Tibial nerve (tissue), 4 donors: ENCODE measurements at places on chromosomes 4 and X. TPM values are rescaled to one million over a fixed set of nuclear protein-coding genes. Genes with fewer than 3 reads are reported as not detected.

GRK4 gene
- total RNA-seq = 6.1 TPM

SYAP1 gene
- 20.7 TPM for total RNA-seq

MTMR1 gene
- 8.3 TPM for total RNA-seq

CHIC2 gene
- 68.7 TPM for total RNA-seq

PAGE1 gene
- not detected for total RNA-seq

TMPRSS11A gene
- total RNA-seq = not detected

KLHL13 gene
- total RNA-seq = 3.5 TPM

PCDH18 gene
- total RNA-seq = 61.3 TPM

XAGE1A gene
- not detected for total RNA-seq

PABPC5 gene
- 3.9 TPM for total RNA-seq

TRIM61 gene
- not detected for total RNA-seq

SSX2 gene
- total RNA-seq = not detected

IL15 gene
- 8.1 TPM for total RNA-seq

TDO2 gene
- total RNA-seq = not detected

RBMX2 gene
- total RNA-seq = 18.8 TPM

FMR1NB gene
- total RNA-seq = not detected

GPRIN3 gene
- total RNA-seq = 4.7 TPM

FAM9B gene
- total RNA-seq = not detected

MAP7D2 gene
- not detected for total RNA-seq

WDR44 gene
- 18.6 TPM for total RNA-seq

HNRNPH2 gene
- total RNA-seq = 39.8 TPM

BEX5 gene
- not detected for total RNA-seq

DEFB131A gene
- not detected for total RNA-seq

PAGE2 gene
- total RNA-seq = not detected

SMARCA1 gene
- total RNA-seq = 41.9 TPM

HCCS gene
- total RNA-seq = 8.6 TPM

CENPVL2 gene
- not detected for total RNA-seq

GPR34 gene
- total RNA-seq = 5.0 TPM

POU4F2 gene
- not detected for total RNA-seq

PNMA6F gene
- not detected for total RNA-seq

GAGE1 gene
- not detected for total RNA-seq

TEC gene
- 3.1 TPM for total RNA-seq
